Activated CD4-positive, alpha-beta T cell treated with anti-CD3 and anti-CD28 coated beads, Interleukin-2, amount 10 ng/mL, durations not matched to agents 7 days and 5 days (primary cell): ENCODE measurements at places on chromosomes 4 and X. TPM values are rescaled to one million over a fixed set of nuclear protein-coding genes. Genes with fewer than 3 reads are reported as not detected.

- DNase-seq, result no peak
These were observed 743.7 kb downstream of the C4orf33 start for GRCh38 chr4:129839687-129840086.

The ERAS gene
- not detected for total RNA-seq

The MORF4L2 gene
- 126 TPM for total RNA-seq

DNA sequence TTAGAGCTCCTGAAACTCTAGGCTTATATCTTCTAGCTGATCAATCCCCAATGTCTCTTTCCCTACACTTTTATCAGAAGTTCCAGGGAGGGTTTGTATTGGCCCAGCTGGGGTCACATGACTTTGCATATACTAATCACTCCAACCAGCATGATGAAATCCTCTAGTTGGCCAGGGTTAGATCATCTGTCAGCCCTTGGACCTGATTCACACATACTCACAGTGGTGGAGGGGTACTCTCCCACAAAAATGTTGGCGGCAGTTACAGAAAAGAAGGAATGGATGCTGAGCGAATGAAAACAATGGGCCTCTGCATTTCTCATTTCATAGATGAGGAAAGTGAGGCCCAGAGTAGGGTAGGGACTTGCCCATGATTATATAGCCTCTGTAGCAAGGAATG, 151.1 kb downstream of the PJA1 start:
- DNase-seq, result no peak

The PAGE2B gene
- total RNA-seq, result not detected

GRCh38 chr4:110197529-110198042, 829 bp downstream of the ELOVL6 start:
- DNase-seq, result peak; percentile 50

- DNase-seq, result no peak
These were observed 1973.6 kb upstream of the AGA start for GRCh38 chr4:179415847-179416223.

- DNase-seq, result no peak
These were observed 18.4 kb upstream of the CISD2 start for GRCh38 chr4:102850370-102850769.

- DNase-seq, result no peak
These were observed 63.8 kb upstream of the MTM1 start for GRCh38 chrX:150504397-150505182.

DNA sequence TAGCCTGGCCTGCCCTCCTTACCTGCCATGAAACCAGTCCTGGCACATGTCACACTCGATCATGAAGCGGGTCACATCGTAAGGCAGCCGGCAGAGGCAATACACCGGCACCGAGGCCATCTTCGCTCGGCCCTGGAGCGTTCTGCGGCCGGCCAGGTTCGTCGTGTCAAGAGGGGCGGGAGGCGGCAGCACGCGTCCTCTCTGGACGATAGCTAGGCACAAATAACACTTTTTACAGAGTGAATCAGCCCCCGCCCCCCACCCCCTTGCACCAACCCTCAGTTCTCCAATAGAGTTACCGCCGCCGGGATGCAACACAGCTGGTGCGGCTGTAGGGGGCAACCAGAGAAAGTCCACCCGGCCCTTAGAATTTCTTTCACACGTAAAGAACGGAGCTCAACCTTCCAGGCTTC, 1.7 kb downstream of the PHF8 start:
- peak; percentile 36 for DNase-seq

The CTAG1A gene
- not detected for total RNA-seq

GRCh38 chr4:41815473-41815872, 66.9 kb upstream of the PHOX2B start:
- no peak for DNase-seq
